ENCODE measurements at places on chromosomes 7 and 10. TPM values are rescaled to one million over a fixed set of nuclear protein-coding genes. Genes with fewer than 3 reads are reported as not detected.

The METTL27 gene
- 13.0 TPM for total RNA-seq

The CHN2 gene
- not detected for total RNA-seq

The CYP26C1 gene
- not detected for total RNA-seq

The SND1 gene
- total RNA-seq = 234 TPM

The NKX2-3 gene
- total RNA-seq = not detected

The SFMBT2 gene
- 1.1 TPM for total RNA-seq

The MRPS33 gene
- total RNA-seq = 17.8 TPM

The FKBP6 gene
- not detected for total RNA-seq

The HMX2 gene
- not detected for total RNA-seq

The PDE6C gene
- total RNA-seq = not detected

The SFRP5 gene
- total RNA-seq = not detected

The AKR1C3 gene
- 18.8 TPM for total RNA-seq

The HOXA3 gene
- 2.0 TPM for total RNA-seq

The FLNC gene
- 1.8 TPM for total RNA-seq

The PAPOLB gene
- under 0.01 TPM for total RNA-seq

The ABCB4 gene
- not detected for total RNA-seq

The RBM48 gene
- total RNA-seq = 9.0 TPM

The TECPR1 gene
- 13.2 TPM for total RNA-seq

The CCZ1B gene
- 56.3 TPM for total RNA-seq

The CLDN4 gene
- 6.2 TPM for total RNA-seq

The SFTPA1 gene
- total RNA-seq = not detected

The PILRA gene
- total RNA-seq = 0.85 TPM

The VIPR2 gene
- not detected for total RNA-seq

The PTEN gene
- 73.0 TPM for total RNA-seq

The SPDYE2 gene
- not detected for total RNA-seq

The ZNF518A gene
- total RNA-seq = 17.3 TPM

The HOXA13 gene
- not detected for total RNA-seq

The TSPAN33 gene
- total RNA-seq = 1.8 TPM

The DNAJB6 gene
- total RNA-seq = 151 TPM

All from mammary epithelial cell (primary cell).